ENCODE measurements at places on chromosomes 2 and 18. TPM values are rescaled to one million over a fixed set of nuclear protein-coding genes. Genes with fewer than 3 reads are reported as not detected.

- no peak for DNase-seq
These were observed 255.4 kb downstream of the AGAP1 start for GRCh38 chr2:235749121-235749770.

DNA sequence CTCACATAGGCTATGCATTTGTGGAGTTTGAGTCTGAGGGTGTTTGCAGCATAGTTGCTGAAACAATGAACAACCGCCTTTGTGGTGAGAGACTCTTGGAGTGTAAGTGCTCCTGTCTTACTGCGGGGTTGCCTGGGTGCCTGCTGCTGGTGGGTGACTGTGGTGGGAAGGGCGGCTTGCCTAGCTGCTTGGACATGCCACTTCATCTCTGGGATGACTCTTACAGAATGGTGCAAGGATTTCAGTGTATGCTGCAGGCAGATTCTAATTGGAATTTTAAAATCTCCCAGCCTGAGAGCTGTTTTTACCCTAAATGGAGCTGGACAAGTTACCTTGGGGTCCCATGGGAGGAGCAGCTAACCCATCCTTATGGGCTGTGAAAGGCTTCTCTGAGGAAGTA, 50.1 kb downstream of the CYP27C1 start:
- DNase-seq: no peak

DNA sequence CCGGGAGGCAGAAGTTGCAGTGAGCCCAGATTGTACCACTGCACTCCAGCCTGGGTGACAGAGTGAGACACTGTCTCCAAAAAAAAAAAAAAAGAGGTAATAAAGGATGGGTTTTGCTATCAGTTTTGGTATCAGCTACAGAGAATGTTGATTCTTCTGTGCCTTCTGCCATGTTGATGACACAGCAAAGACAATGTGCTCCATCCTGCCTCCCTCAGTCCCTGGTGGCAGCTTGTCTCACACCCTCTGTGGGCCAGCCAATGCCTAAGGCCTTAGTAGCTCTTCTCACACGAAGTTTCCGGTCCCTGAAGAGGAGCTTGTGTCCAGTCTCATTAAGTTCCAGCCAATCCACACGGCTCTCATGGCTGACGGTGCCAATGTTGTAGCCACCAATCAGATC, 17.6 kb downstream of the IFT172 start:
- no peak for DNase-seq

DNA sequence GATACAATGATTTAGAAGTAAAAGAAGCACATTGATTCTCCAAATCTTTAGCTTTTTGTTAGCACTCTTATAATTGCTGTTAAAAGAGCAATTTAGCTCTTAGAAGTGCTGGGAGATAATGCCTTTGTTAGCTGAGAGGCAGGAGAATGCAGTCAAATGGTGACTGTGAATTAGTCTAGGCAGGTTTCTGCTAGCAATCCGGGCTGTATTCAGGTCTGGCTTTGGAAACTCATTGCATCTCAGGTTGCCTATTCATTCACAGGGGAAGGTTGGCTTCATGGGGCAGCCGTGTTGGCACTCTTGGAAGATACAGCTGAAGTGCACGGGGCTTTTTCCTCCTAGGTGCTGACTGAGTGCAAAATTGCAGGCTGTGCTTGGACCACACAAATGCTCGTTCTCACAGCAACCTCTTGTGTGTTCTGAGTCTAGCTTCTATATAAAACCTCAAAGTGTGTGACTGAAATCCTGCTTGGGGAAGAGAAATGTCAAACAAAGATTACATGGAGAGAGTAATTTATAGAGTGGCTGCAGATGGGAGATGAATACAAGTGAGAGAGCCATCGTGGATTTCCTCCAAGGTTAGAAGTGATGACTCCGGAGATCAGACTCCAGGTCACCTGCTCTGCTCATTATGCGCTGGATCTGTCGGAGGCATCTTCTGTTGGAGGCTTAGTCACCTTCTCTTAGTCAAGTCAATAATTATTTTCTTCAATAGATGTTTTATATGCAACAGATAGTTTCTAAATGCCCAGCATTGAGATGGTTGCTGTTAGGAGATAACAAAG, 167.8 kb downstream of the PMAIP1 start:
- DNase-seq: no peak

- no peak for DNase-seq
These were observed 82.0 kb downstream of the WDPCP start for GRCh38 chr2:63506320-63506719.

DNA sequence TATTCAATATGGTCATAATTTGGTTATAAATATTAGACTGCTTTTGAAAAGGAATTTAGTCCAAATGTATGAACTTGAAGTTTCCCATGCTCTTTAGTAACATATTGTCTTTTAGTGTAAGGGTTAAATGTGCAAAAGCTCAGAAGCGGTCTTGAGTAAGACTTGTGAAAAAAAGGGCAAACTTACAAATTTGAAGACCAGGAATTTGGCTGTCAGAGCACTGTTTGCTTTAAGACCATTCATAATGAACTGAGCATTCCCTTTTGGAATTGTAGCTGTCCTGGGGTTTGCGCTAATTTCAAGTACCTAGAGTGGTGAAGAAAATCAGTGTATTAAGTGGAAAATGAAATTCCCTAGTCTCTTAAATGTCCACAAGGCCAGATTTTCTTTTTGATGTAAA, 6.9 kb upstream of the ZEB2 start:
- DNase-seq: no peak

DNA sequence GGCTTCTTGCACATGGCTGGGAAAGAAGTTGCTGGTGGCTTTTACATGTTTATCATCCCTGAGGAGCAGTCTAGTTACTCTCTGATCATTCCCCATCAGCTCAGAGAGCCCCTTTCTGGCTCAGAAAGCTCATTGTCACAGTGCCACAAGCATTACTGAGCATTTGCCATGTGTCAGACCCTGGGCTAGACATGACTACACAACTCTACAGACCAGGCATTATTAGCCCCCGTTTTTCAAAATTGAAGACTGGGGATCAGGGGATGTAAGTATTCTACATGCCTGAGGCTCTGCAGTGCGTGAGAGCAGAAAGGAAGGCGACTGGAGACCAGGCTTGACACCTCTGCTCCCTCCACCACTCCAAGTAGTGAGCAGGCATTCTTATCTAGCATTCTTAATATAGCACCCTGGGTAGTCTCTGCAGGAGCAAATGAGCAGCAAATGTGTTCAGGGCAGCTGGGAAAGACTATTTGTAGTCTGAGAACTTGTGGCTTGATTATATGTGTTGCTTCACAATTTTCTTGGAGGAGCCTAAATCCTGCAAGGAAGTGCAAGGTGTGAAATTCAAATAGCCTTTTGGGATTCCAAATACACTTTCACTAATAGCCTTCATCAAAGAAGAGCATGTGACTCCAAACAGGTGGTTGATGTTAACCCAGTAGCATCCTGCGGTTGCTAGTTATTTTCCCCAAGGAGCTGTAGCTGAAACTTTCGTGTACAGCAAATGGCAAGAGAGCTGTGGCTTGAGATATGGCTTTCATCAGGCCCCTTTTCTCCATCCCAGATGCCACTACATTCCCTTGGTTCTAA, 143.2 kb downstream of the DDX1 start:
- DNase-seq: no peak

- no peak for DNase-seq
These were observed 16.2 kb downstream of the CYP26B1 start for GRCh38 chr2:72131371-72131891.

GRCh38 chr2:147865560-147865959, 20.7 kb downstream of the ACVR2A start:
- DNase-seq: no peak

DNA sequence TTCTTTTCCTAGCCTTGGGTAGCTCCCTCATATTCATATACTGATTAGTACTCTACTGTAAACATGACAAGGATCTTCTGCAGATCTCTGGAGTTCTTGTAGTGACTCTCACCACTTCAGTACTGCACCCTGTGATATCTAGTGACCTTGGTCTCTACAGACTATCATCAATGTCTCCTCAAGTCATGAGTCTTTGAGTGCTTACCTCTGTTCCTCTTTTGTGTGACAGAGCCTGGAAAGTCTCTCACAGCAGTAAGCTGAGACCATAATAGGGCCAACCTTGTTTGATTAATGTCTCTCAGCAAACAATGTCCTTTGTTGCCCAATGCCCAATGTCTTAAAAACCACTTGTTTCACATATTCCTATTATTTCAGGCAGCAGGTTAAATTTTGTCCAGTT, 34.2 kb upstream of the BAZ2B start:
- no peak for DNase-seq

DNA sequence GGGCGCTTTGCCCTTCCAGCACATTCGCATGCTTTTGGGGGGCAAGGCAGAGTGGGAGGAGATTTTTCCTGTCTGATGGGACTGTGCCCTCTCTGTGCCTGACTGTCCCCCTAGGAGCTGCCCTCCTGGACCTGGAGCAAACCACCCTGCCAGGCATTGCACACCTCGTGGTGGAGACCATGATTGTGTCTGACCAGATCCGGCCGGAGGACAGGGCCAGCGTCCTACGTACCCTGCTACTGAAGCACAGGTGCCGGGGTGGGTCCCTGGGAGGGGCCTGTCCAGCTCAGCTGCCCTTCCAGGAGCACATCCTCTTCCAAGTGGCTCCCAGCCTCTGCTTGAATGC, 5.3 kb downstream of the SLC4A3 start:
- DNase-seq: no peak

DNA sequence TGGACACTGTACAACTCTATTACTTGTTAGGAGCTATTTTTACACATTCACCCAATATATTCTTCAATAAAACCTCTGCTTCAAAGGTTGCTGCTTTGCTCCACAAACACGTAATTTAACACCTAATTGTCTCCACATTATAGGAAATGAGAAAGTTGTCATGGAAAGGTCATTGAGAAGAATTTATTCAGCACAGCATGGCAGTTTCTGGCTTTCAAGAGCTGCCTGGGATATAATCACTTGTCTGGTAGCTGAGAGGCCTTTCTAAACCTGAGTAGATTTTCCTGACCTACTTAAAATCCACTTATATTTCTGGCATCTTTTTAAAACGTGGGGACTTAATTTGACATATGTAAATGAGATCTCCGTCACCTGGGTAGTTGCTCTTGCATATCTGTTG, 216.1 kb downstream of the ZNF804A start:
- no peak for DNase-seq

- DNase-seq: no peak
These were observed 12.1 kb downstream of the DOCK10 start for GRCh38 chr2:225030203-225030602.

GRCh38 chr2:208096080-208096479, 28.2 kb downstream of the CRYGD start:
- DNase-seq: no peak

DNA sequence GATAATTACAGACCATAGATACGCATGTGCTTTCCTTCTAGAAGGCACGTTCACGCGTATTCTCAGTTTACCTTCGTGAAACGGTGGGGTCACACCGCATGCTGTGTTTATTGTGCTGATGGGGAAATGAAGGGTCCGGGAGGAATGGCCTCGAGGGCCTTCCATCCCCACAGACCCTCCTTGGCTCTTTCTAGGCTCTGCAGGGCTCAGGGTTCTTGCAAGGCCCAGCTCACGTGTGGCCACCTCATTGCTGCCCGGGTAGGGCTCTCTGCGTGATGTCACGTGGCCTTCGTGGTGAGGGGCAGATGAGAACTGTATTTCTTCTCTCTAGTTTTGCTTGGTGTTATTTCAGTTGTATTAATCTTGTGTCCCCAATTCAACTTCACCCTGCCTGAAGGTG, 133.5 kb upstream of the ALKAL2 start:
- DNase-seq: no peak

GRCh38 chr18:55501579-55501978, 86.4 kb downstream of the TCF4 start:
- no peak for DNase-seq

DNA sequence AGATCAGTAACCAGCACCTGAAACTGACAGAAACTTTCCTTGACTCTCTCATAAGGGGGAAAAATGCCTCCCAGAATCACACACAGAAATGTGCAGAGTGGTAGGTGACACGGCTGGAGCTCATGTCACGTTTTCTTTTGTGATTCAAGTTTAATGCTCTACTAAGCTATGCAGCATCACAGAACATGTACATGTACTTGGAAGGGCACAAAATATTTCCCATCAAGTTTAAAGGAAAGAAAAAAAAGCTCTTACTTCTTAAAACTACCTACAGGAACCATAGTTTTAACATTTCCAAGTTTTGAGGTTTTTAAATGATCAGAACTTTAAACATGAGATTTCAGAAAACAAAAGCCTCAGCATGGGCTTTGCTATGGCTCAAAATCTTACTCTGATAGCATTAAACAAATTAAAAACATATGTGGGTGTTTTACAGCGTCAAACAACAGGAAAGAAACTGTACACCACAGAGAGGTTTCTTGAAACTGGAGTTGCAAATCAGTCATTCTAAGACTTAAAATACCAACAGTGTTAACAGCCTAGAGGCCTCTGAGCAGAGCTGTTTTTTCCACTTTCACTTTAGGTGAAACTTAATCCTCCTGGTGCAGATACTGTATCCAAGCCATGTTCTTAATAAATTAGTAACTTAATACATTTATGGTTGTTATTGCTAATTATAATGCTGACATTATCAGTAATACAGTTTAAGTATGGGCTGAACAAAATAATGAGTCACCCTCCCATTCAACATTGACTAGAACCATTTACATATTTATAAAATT, 30.1 kb downstream of the MBP start:
- no peak for DNase-seq

DNA sequence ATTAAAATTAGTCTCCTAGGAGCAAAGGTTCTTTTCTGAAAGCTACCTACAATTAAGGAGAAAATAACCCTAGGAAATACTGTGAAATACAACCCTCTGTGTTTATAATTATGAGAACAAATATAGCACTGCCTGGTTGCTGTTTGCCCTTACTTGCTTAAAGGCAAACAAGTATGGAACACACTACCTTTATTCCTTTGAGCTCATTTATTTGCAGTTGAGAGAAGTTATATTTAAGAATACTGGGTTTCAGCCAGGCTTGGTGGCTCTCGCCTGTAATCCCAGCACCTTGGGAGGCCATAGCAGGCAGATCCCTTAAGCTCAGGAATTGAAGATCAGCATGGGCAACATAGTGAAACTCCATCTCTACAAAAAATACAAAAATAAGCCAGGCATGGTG, 23.1 kb upstream of the IAH1 start:
- DNase-seq: no peak

GRCh38 chr2:125310657-125311364, 1285.7 kb downstream of the CNTNAP5 start:
- DNase-seq: no peak

DNA sequence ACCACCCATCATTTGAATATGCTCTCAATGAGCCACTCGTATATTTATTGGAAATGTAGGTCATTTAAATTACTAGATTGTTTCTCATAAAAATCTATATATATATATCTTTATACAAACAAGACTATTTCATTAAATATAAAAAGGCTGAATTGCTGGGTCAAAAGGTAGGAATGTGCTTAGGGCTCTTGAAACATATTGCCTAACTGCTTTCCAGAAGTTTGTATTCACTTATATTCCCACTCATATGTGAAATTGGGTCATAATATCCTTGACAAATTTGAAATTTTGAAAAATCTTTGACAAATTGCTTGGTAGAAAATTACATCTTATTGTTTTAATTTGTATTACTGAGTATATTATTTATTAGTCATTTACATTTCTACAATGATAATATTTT, 999.8 kb upstream of the CDH2 start:
- no peak for DNase-seq

Gene ASPRV1
- 1.3 TPM for total RNA-seq

Gene RIF1
- 61.5 TPM for total RNA-seq

Gene MARCHF4
- total RNA-seq: not detected

Gene UGT1A10
- not detected for total RNA-seq

Gene MYO3B
- 0.23 TPM for total RNA-seq

Gene WDR54
- total RNA-seq: 84.0 TPM

Gene DNAJC5G
- total RNA-seq: not detected

Gene CRYGD
- total RNA-seq: not detected

Gene PRADC1
- total RNA-seq: 13.7 TPM

Gene OSR1
- not detected for total RNA-seq

Gene C2orf66
- not detected for total RNA-seq

Gene RBM44
- 0.42 TPM for total RNA-seq
